ENCODE measurements at places on chromosomes 16 and 17. TPM values are rescaled to one million over a fixed set of nuclear protein-coding genes. Genes with fewer than 3 reads are reported as not detected.

The PYDC1 gene
- total RNA-seq: not detected

The ZFP1 gene
- total RNA-seq: 12.9 TPM

The CHST4 gene
- total RNA-seq: 0.08 TPM

The C16orf87 gene
- total RNA-seq: 6.2 TPM

The SHCBP1 gene
- 36.9 TPM for total RNA-seq

The LDHD gene
- total RNA-seq: 0.63 TPM

The METRNL gene
- total RNA-seq: 25.1 TPM

The KRTAP4-6 gene
- not detected for total RNA-seq

The DRC3 gene
- 2.7 TPM for total RNA-seq

The G6PC1 gene
- not detected for total RNA-seq

The IRX5 gene
- 2.2 TPM for total RNA-seq

The LPCAT2 gene
- 7.4 TPM for total RNA-seq

The ZG16B gene
- 0.46 TPM for total RNA-seq

The PIK3R6 gene
- total RNA-seq: not detected

The KCNJ18 gene
- not detected for total RNA-seq

The SMPD3 gene
- total RNA-seq: 0.12 TPM

The LRRC75A gene
- 0.89 TPM for total RNA-seq

The NXN gene
- total RNA-seq: 25.8 TPM

The CEMP1 gene
- not detected for total RNA-seq

The PHOSPHO1 gene
- 1.1 TPM for total RNA-seq

The DVL2 gene
- 35.3 TPM for total RNA-seq

The KRTAP2-2 gene
- total RNA-seq: not detected

The BANP gene
- total RNA-seq: 18.2 TPM

The PRM3 gene
- not detected for total RNA-seq

The AIPL1 gene
- not detected for total RNA-seq

The COPZ2 gene
- total RNA-seq: 12.8 TPM

The NGFR gene
- total RNA-seq: 0.83 TPM

The TMEM238L gene
- not detected for total RNA-seq

The CDH11 gene
- total RNA-seq: 0.83 TPM

The PABPN1L gene
- total RNA-seq: not detected

The C17orf113 gene
- total RNA-seq: 0.52 TPM

The OMG gene
- not detected for total RNA-seq

The KRT15 gene
- total RNA-seq: 5.0 TPM

The ELMO3 gene
- total RNA-seq: 1.3 TPM

The PARD6A gene
- 1.7 TPM for total RNA-seq

The KRTAP2-3 gene
- total RNA-seq: 0.12 TPM

The NPIPA5 gene
- 2.7 TPM for total RNA-seq

The SLC5A2 gene
- total RNA-seq: 0.48 TPM

The VMP1 gene
- 152 TPM for total RNA-seq

The RGS11 gene
- total RNA-seq: 4.7 TPM

The CDH1 gene
- total RNA-seq: 4.2 TPM

The SALL1 gene
- 0.28 TPM for total RNA-seq

The EME1 gene
- 15.7 TPM for total RNA-seq
